ENCODE measurements at places on chromosomes 5 and 9. TPM values are rescaled to one million over a fixed set of nuclear protein-coding genes. Genes with fewer than 3 reads are reported as not detected.

DNA sequence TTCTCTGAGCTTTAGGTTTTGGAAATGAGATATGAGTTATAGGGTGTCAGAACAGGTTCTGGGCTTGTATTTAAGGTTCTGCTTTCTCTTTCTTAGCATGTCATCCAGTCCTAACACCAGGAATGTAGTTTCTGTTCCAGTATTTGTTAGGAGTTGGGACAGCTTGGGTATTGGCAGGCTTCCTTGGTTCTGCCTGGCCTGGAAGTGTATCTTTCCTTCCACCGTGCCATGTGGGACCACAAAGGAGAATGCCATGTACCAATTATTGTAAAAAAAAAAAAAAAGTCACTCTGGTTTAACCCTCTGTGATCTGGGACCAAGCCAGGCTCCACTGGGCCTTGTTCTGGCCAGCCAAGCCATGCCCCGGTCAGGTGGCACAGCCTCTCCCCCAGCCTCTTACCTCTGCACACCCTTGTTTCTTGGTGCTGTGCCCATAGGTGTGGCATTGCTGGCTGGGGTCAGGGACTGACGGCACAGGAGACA lies 47.8 kb downstream of the ARHGAP26 start:
- DNase-seq: no peak

DNA sequence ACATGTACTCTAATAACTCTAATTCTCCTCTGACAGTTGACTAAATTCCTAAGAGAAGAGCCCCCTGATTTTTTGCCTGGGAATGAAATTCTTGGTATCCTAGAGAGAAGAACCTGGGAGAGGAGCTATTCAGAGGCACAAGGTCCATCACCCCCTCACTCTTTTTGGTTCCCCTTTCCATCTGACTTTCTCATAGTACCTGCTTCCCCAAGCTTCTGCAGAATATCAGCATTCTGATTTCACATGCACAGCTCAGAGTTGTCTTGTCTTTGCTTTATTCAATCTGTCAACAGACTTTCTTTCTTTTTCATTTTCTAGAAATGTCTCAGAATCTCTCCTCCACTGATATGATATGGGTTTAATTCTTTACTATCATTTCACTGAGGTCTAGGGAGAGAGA lies 141.5 kb upstream of the FBXL17 start:
- no peak for DNase-seq

- no peak for DNase-seq
Observed at GRCh38 chr9:33354651-33355211, 47.6 kb downstream of the AQP7 start.

DNA sequence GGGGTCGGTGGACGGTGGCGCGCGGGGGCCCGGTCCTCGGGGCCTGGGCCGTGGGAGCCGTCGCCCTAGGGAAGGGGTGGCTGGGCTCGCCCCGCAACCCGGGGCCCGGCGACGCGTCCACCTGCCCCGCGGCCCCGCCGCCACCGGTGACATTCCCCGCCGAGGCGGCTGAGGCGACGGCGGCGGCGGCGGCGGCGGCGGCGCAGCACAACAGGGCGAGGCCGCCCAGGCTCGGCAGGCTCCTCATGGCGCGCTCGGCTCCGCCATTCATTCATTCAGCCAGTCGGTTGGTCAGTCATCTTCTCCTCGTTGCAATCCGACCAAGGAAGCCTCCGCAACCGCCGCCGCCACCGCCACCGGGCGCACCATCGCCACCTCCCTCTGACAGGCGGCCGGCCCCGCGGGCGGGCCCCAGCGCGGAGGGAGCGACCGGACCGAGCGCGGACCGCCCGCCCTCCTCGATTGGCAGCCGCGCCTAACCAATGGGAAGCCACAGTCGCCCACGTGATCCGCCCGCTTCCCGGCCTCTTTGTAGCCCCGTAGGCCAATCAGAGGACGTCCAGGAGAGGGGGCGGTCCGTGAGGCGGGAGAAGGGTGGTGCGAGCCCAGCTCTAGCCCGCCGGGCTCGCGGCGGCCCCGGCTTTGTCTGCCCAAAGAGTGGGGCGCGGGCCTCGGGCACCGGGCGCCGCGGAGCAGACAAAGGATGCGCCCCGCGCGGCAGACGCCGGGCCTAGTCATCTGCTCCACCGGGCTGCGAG lies at the start of gene MEGF9:
TSS of gene MEGF9 (minus strand) at position 383 of the 758 bp plus-strand sequence. CDS start at position 271, 112 bp downstream.
- DNase-seq: peak; percentile 98

DNA sequence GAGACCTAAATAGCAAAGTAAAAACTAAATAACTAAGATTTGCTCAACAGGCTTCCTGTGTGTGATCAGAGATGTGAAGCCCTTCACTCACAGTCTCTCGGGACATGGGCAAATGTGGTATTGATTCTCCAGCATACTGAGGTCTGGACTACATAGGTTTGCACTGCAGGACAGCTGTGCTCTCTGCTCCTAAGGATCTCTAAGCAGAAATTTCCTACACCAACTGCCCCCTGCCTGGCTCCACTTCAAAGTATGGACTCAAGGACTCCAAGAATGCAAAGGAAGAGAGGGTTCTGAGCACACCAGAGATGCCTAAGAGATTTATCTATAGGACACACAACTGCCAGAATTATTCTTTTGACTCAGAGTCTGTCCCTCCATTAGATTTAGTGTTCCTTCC lies 487.2 kb downstream of the SEMA5A start:
- DNase-seq: no peak

GRCh38 chr5:140631036-140631417 lies 1.9 kb downstream of the CD14 start:
- no peak for DNase-seq

The DMRTA1 gene
- total RNA-seq: not detected

Data from activated CD8-positive, alpha-beta memory T cell treated with anti-CD3 and anti-CD28 coated beads, Interleukin-2, amount 10 ng/mL, durations not matched to agents 7 days and 5 days (primary cell).